ENCODE measurements at places on chromosomes 16 and 17.

DNA sequence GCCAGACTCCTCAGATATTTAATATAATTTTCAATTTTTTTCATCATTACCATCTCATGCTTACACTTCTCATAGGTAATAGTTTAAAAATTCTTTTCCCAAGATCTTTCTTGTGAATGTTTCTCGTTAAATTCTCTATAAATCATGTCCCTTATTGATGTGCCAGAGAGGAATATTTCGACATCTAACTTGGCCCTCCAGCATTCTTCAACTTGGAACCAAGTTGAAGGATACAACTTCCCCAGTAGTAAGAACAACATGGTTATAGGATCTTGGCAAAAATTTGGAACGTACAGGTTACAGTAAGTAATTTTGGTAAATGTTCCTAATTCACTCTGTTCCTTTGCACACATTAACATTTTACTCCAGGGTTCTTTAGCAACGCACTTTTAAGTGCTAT, 731.8 kb downstream of the CDH11 start:
- no peak for DNase-seq

- DNase-seq = no peak
Observed at GRCh38 chr17:56468840-56469239, 124.7 kb upstream of the NOG start.

GRCh38 chr16:54779549-54779948, 151.1 kb upstream of the IRX5 start:
- no peak for DNase-seq

DNA sequence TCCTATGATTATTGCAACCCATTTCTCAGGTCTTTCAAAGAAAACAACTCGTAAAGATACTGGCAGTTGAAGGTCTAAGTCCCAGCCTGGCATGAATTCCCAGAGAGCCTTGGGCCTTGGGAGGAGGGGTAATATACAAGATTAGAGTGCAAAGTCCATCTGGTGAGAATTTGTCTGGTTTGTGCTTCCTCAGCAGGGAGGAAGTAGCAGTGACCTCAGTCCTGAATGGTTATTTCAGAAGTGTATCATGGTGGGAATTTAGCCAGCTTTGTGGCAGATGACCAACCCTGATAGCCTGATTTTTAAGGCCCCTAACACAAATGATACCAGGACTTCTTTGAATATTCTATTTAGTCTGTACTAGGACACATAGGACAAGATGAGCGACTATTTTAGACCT, 151.2 kb upstream of the TBX2 start:
- no peak for DNase-seq

DNA sequence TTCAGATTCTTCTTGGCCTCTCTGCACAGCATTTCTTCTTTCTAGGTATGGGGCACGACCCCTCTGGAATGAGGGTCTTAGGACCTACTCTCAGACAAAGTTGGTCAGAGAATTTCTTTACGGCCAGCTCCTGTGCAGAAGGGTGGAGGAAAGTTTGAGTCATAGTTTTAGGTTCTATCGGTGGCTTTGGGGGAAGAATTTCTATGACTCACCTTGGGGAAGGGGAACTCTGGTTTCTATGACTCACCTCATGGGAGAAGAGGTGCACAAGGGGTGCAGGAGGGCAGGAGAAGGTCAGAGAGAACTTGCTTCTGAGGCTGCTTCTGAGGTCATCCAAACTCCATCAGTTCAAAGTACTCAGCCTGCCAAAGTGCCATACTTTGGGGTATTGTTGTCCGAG, 2.5 kb upstream of the ABCC12 start:
- no peak for DNase-seq

- peak; percentile 73 for DNase-seq
Observed at GRCh38 chr17:39244600-39245570, 19.1 kb upstream of the STAC2 start.

GRCh38 chr16:29985271-29985811, 10.1 kb downstream of the HIRIP3 start:
- no peak for DNase-seq

DNA sequence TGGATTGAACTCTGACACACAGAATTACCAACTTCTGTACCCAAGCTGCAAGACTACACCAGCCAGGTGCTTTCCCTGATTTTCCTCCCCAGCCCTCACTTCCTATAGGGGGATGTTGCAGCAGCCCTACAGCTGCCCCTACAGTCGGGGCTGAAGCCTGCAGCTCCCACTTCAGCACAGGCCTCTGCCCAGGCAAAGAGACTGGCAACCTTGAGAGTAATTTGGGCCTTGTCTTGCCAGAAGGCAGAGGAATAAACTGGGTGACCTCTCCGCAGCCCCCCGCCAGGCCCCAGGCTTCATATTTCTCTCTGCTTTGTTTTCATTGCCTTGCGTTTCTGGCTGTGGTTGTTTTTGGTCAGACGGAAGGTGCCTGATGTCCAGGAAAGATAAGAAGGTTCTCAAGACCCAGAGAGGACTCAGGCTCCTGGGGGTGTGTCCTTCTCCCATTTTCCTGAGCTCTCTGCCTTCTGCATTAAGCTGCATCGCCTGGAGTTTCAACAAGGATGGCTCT, 32.0 kb downstream of the SLC6A4 start:
- no peak for DNase-seq

- DNase-seq = no peak
Observed at GRCh38 chr16:22053921-22054341, 38.4 kb upstream of the VWA3A start.

DNA sequence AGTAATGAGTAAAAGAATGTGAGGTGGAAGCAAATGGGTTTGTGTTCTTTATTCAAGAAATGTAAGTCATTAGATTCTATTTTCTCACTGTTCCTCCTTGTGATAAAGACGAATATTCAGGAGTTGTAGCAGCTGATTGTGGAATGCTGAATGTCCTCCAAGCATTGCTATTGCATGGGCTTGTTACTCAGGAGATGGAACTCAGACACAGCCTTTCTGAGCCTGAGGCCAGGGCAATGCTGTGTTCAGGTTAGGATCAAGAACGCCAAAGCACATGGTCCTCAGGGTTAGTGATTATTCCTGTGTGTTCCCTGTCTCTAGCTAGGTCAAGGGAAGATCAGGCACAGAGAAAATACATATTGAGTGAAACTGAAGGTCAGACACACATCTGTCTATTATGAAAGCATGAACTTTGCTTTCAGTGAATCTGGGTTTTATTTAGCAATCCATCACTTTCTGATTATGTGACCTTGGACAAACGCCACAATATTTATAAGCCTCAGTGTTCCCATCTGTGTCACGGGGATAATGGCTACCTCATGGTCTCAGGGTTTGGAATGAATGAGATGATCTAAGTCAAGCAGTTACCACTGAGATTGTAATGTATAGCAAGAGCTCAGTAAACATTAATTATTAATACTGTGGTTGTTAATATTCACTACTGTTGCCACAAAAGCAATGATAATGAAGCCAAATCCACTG, 426.8 kb upstream of the DYNLRB2 start:
- DNase-seq = no peak

- DNase-seq = no peak
Observed at GRCh38 chr17:48952904-48953303, 8.3 kb upstream of the SNF8 start.

DNA sequence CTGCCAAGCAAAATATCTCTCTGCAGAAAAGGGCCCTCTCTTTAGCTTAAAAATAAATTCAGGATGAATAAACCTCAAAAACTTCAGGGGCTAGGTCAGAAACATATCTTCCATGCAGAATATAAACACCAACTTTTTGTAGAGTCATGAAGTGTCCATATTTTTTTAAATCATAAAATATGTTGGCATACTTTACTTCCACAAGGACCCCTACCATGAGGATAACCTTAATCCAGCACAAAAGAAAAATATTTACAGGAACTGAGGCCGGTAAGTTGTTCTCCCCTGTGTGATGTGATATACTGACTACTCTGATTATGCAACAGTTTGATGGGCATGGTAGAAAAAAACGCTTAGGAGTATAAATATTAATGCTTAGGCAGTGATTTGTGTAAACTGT, 264.8 kb upstream of the CDH11 start:
- DNase-seq = no peak

GRCh38 chr16:66746682-66747081, 4.7 kb downstream of the DYNC1LI2 start:
- DNase-seq = no peak

GRCh38 chr16:76409706-76410105, 132.5 kb downstream of the CNTNAP4 start:
- DNase-seq = no peak

DNA sequence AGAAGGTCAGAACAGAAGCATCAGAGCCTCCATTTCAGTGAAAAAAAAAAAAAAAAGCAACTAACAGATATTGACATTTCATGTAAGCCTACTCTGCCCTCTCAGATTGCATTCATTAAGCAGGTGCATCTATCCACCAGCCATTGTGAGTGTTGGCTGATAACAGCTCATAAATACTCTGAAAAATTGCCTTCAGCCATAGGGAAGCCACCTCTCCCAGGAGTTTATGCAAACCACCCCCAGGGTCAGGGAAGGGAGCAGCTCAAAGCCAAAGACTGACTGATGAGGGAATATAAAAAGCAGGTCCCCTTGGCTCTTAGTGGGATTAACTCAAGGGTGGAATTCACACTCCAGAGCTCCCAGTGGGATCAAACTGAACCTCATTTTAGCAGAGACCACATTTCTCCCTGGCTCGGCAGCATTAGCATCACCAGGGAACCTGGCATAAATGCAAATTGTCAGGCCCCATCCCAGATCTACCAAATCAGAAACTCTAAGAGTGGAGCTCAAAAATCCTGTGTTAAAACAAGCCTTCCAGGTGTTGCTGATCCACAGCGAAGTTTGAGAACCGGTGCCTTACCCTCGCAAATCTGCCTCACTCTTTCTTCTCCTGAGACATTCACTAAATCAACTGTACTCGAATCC, 14.2 kb downstream of the APOH start:
- DNase-seq = no peak

- no peak for DNase-seq
Observed at GRCh38 chr17:31835984-31836383, 23.1 kb downstream of the COPRS start.

- DNase-seq = no peak
Observed at GRCh38 chr17:39134878-39135277, 16.6 kb downstream of the PLXDC1 start.

DNA sequence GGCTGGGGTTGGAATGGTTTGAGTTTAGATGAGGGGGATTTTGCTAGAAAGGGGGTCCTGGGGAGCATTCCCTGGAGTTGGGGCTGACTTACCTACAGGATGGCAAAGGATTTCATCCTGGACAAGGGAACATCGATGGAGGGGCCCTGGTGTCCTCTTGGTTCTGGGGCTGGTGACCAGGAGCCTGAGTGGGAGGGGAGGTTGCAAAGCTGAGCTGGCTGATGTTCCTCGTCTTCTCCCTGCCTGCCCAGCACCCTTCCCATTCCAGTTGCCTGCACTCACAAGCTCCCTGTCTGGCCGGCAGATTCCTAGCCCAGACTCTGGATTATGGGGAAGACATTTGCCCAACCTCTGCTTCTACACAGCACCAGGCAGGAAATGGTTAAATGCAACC, 37.2 kb downstream of the ITGAE start:
- no peak for DNase-seq

- no peak for DNase-seq
Observed at GRCh38 chr17:50190293-50190602, 11.2 kb downstream of the COL1A1 start.

DNA sequence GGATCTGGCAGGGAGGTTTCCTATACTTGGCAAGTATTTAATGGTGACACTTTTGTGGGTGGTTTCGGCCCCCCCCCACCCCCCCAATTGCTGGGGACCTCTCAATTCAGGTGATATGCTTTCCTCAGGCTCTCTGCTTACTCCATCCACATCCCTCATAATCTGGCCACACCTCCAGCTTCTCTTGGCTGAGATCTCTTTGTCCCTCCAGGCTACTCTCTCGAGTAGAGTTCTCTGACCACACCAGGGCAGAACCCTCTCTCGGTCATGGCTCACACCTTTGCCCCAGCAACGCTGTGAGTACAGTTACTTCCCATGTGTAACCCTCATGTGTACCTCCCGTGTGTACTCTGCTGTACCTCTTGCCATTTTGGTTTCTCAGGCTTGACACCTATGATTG, 34.1 kb upstream of the SRSF1 start:
- no peak for DNase-seq

DNA sequence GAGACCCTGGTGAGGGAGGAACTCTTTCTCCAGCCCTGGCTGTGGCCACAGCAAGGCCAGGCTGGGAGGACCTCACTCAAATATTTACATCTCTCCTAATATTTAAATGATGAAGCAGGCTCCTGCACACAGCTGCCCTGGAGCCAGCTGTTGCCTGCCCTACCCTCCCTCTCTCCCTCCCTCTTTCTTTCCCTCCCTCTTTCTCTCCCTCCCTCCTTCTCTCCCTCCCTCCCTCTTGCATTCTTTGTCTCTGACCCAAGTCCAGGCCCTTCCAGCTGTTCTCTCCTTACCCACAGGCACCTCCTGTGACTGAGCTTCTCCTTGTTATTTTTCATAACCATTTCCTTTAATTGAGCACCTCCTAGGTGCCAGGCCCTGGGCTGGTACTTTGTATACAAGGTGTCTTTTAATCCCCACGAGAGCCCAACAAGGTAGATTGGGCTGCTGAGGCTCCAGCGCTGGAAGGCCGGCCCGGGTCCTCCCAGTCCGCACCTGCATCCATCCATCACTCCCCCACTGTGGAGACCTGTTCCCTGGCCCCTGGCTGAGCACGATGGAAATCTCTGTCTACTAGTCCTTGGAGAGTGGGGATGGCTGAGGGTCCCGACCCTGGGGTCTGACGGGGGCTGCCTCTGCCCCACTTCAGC, 242.3 kb downstream of the SEC14L1 start:
- peak; percentile 81 for DNase-seq

DNA sequence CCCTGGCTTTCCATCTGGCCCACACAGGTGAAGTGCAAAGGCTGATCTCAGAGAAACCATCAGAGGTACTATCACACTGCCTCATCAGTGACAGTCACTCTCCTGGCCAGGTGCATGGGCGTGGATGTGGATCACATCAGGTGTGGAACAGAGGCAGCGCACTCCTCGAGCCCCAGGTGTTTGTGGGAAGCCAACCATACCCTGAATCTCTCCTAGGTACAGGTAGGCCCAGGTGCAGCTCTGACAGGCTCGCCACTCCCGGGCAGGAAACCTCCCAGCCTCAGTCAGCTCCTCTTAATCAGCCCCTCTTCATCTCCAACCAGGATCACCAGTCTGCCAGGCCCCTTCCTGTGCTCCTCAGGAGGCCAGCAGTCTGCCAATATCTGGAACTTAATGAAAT, 31.7 kb downstream of the TLE7 start:
- DNase-seq = no peak

DNA sequence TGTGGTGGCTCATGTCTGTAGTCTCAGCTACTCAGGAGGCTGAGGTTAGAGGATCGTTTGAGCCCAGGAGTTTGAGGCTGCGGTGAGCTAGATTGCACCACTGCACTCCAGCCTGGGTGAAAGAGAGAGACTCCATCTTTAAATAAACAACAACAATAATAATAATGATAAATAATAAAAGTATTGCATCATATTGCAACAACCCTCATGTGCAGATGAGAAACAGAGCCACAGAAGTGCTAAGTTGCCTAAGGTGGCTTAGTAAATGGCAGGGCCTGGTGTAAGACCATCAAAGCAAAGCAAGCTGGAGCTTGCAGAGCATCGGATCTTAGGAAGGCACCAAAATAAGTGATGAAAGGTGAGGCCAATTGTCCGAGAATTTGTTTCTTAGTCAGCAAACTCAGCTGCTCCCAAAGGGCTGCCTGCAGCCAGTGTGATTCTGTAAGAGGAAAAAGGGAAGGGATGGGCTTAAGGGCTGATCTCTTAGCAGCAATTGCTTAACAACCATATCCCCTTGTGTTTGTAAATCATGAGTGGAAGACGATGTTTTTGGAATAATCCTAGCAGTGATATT, 45.3 kb upstream of the HS3ST3A1 start:
- DNase-seq = no peak

GRCh38 chr16:74871608-74872007, 97.0 kb upstream of the FA2H start:
- DNase-seq = no peak

GRCh38 chr17:20094777-20095176, 85.6 kb downstream of the SPECC1 start:
- no peak for DNase-seq
